ENCODE measurements at places on chromosomes 1 and 21.

GRCh38 chr1:16927256-16927655, 5.5 kb downstream of the CROCC start:
- no peak for DNase-seq

DNA sequence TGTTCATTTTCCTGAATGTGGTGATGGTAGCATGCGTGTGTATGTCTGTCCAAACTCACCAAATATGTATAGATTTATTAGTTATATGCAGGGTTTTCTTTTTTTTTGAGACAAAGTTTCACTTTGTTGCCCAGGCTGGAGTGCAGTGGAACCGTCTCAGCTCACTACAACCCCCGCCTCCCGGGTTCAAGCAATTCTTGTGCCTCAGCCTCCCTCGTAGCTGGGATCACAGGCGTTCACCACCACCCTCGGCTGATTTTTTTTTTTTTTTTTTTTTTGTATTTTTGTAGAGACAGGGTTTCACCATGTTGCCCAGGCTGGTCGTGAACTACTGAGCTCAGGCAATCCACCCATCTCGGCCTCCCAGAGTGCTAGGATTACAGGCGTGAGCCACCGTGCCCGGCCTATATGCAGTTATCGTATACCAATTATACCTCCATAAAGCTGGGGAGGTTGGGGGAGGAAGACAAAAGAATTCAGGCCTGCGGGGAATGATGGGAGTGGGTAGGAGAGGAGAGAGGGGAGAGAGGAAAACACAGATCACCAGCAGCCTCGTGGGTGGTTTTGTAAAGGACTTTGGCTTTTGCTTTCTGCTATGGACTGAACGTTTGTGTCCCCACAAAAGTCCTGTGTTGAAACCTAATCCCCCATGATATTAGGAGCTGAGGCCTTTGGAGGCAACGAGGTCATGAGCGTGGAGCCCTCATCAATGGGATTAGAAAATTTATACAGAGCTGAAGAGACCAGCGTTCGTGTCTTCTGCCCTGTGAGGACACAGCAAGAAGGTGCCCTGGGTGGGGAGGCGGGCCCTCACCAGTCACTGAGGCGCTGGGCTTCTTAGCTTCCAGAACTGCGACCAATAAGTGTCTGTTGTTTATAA, 4.4 kb upstream of the HNRNPU start:
- no peak for DNase-seq

DNA sequence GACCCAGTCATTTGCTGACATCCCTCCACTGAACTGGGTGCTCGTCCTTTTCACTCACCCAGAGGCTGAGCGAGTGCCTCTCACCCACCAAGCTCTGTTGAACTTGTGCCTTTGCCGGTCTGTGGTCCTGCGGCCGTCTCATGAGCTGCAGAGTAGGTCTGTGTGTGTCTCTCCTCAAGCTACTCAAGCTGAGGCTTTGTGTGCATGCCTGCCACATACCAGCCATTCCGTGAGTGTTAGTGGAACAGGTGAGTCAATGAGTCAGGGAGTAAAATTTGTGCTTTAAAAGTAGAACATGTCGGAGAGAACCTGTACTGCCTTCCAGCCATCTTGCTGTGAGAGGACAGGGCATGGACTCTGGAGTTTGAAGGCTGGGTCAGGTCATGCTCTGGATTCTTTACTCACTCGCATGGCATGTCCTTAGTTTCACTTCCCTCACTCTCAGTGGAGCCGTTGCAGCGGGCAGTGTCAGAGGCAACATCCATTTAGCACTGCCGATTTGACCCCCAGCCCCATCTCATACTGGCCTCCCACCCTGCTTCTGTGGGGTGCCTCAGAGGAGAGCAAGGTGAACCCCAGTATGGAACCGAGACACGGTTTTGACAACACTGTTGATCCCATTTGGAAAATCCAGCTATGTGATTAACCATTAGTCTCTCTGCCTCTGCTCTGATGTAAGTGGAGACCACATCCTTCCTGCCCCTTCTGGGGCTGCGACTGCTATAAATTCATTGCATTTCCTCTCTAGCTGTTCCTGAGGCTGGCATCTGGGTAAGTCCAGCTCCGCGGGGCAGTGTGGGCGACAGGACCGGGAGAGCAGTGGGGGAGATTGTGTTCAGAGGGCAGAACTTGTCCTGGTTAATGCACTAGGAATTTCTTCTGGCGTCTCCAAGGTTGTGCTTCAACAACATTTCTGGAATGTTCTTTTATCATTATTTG, at the start of gene NLRP3:
Gene NLRP3 (plus strand): TSS at position 751 of the 939 bp plus-strand sequence. CDS start 2,628 bp downstream, outside the sequence.
- peak; percentile 89 for DNase-seq

DNA sequence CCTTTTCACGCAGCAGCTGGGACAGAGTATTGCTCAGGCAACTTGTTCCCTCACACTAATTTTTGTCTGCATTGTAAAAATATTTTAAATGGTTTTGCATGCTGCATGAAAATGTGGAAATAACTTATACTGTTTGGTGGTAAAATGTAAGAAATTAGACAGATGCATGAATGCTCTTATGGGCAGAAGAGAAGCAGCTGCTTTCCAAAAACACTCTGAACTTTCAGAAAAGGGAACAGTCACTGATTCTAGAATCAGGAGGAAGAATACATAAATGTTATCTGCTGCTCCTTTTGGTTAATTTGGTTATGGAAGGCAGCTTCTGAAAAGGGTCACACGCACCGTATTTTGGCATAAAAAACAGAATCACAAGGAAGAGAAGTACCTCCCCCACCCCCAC, 87.0 kb upstream of the RUNX1 start:
- DNase-seq: no peak

- DNase-seq: peak; percentile 52
Measured at GRCh38 chr1:54287801-54288211, 87.8 kb downstream of the MRPL37 start.

- no peak for DNase-seq
Measured at GRCh38 chr1:110798691-110799256, 74.2 kb upstream of the CD53 start.

DNA sequence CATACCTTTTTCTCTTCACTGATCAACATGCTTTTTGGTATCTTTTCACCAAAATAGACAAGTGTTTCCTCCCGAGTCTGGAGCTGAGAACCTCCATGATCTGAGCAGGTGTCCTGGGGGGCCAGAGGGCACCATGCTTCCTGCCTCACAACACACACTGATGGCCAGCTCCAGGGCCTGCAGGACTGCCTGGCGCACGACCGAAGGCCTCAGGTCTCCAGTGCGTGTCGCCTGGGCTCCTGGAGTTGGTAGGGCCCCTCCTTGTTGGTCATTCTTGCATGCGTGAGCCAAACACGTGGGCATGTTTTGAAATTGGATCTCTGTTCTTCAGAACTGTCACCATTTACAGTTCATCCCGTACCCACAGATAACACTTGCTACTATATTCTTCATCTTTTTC, 64.4 kb downstream of the SLC37A1 start:
- no peak for DNase-seq

DNA sequence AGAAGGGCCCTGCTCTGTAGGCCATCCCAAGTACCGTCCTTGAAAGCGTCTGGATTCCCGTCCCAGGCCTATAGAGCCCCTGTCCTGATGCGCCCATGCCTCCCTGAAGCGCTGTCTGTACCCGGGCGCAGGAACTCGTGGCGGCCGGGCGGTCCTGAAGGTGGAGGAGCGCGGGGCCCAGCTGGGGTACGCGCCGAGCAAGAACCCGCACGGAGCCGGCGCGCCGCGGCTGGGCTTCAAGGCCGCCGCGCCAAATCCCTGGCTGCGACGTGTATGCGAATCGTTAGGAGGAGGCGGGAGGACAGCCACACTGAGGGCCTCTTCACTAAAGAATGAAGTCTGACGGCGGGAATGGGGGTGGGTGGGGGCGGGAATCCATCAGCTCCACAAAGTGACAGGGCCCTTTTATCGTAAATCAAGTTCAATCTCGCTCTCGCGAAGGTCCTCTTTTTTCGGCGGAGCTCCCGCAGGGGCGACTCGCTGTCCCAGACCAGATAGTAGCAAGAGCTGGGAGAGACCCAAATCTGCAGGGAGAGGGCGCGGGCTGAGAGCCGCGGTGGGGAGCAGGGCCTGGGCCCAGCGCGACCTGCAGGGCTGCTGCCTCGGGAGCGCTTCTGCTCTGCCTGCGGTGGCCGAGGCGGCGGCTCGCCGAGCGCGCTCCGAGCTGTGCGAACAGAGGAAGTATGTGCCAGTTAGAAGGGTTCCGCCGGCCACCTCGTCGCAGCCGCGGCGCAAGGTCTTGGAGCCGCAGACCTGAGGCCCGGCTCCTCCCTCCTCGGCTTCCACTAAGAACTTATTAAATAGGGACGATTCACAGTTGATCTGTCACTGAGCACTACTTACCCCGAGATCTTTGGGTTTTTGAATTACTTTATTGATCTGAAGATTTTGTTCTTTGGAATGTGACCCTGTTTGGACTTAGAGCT, 10.4 kb downstream of the BARHL2 start:
- DNase-seq: no peak

DNA sequence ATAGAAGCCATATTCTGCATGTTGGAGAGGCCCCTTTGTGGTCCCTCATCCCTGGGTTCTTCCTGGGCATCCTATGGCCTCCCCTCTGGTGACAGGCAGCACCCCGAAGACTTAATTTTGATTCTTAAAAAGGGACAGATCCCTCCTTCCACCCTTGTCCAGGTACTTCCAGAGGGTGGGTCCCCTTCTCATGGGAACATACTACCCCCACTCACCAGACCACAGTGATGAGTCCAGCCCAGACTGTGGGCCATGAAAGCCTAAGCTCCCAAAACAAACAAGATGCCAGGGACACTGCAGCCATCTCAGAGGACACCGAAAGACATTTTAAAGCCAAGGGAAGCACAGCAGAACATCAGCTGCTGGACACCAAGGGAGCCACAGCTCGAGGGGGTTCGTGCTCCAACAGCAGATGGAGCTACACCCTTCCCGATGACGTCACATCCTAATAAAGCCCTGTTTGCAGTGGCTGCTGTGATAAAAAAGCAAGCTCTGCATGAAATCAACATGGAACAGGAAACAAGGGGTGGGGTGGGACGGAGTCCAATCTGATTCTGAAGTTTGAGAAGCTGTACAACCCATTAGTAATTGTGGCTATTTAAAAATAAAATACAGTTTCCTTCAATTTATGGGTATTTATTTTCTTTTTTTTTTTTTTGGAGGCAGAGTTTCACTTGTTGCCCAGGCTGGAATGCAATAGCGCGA, 32.4 kb downstream of the GNB1 start:
- peak; percentile 69 for DNase-seq

- DNase-seq: no peak
Measured at GRCh38 chr1:168079761-168080160, 57.0 kb downstream of the GPR161 start.

DNA sequence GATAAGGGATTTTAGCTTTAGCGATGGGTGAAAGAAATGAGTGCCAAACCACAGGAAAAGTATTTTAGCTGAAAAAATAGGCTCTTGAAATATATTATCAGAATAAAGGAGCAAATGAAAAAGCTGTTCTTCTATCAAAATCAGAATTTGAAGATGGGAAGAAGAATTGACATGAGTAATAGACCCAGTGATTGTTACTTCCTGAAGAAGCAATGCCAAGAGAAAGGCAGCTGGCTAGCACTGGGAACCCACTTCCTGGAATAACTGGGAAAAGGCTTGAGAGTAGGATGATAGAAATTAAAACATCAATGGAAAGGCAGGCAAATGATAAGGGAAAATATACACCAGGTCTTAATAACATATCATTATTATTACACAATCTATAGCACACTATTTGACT, 29.9 kb upstream of the LYPLAL1 start:
- peak; percentile 5 for DNase-seq

- no peak for DNase-seq
Measured at GRCh38 chr1:185864889-185865517, 130.8 kb downstream of the HMCN1 start.

DNA sequence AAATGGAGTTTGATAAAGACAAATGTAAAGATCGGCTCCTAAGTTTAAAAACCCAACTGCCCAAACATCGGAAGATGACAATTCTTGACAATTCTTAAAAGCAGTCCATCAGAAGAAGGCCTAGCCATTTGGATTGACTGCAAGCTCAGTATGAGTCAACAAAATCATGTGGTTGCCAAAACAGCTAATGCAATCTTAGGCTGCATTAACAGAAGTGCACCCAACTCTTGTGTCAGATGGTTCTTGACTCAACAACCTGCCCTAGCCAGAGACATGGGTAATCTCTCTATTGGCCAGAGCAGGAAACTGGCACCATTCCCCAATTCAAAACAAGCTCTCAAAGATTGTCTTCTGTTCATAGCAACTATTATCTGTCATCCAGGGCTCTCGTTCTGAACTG, 9.9 kb upstream of the NCF2 start:
- DNase-seq: peak; percentile 91
